Panc1 (cell line): ENCODE measurements at places on chromosomes 13 and 19. TPM values are rescaled to one million over a fixed set of nuclear protein-coding genes. Genes with fewer than 3 reads are reported as not detected.

Gene TNFSF11
- not detected for total RNA-seq

Gene ZNF560
- not detected for total RNA-seq

Gene CEACAM16
- not detected for total RNA-seq

Gene ZNF793
- total RNA-seq = 10.1 TPM

Gene MEIOSIN
- total RNA-seq = not detected

Gene ZNF792
- 1.8 TPM for total RNA-seq

Gene U2AF1L4
- 29.8 TPM for total RNA-seq

Gene TINCR
- 2.3 TPM for total RNA-seq

Gene ZNF569
- total RNA-seq = 15.6 TPM

Gene ERICH4
- not detected for total RNA-seq

Gene PNMA8A
- total RNA-seq = not detected

Gene ISYNA1
- 351 TPM for total RNA-seq

Gene BCAM
- 21.5 TPM for total RNA-seq

Gene OR10H1
- not detected for total RNA-seq

Gene KCNN4
- 29.7 TPM for total RNA-seq

Gene IGFL3
- total RNA-seq = not detected

Gene CYP4F22
- total RNA-seq = 0.21 TPM

Gene THSD8
- 24.8 TPM for total RNA-seq

Gene SETDB2
- total RNA-seq = 6.1 TPM

Gene CD70
- total RNA-seq = 45.4 TPM

Gene KIR3DL1
- not detected for total RNA-seq

Gene IL4I1
- 1.5 TPM for total RNA-seq

Gene NKPD1
- 0.05 TPM for total RNA-seq

Gene TTC9B
- 2.3 TPM for total RNA-seq

Gene IZUMO1
- total RNA-seq = not detected

Gene GPC6
- total RNA-seq = 4.8 TPM

Gene TOMM40
- 147 TPM for total RNA-seq

Gene GJA3
- 11.6 TPM for total RNA-seq

Gene TEX26
- total RNA-seq = not detected

Gene PCDH9
- 4.2 TPM for total RNA-seq

Gene IGFL1
- not detected for total RNA-seq

Gene CYP2F1
- total RNA-seq = not detected
